ENCODE measurements at places on chromosomes 1 and 21. TPM values are rescaled to one million over a fixed set of nuclear protein-coding genes. Genes with fewer than 3 reads are reported as not detected.

- no peak for DNase-seq
- no peak overlapping the region for H3K27ac ChIP-seq
- no peak overlapping the region for H3K4me3 ChIP-seq
- peaks cover 4% of the 10 kb centered on the region for H3K4me1 ChIP-seq
- H3K27me3 ChIP-seq: peaks cover 2% of the 10 kb centered on the region
- no peaks in the 10 kb centered on the region for H3K36me3 ChIP-seq
These were observed 4.3 kb upstream of the PHLDA3 start for GRCh38 chr1:201473296-201473695.

GRCh38 chr1:51189421-51190073 lies 46.5 kb upstream of the RNF11 start:
- H3K36me3 ChIP-seq: no peaks in the 10 kb centered on the region
- DNase-seq: peak; percentile 39
- H3K27me3 ChIP-seq: no peaks in the 10 kb centered on the region
- H3K4me1 ChIP-seq: no peaks in the 10 kb centered on the region
- no peak overlapping the region for H3K27ac ChIP-seq

DNA sequence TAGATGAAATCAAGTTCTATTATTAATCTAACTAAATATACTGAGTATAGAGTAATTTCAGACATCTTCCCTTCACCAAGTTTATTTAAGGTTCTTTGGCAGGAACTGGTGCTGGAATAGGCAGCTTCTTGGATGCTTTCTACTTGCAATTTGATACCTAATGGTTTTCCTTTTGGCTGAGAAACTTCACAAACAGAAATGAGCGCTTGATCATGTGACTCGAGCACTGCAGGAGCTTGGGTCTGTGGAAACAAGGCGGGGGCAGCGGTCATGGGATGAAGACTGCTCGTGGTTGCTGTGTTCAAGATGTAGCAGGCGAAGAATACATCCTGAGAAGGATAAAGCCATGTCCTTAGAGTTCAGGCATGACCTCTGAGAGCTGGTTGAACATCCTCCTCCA lies 136.8 kb downstream of the PTPRC start:
- no peaks in the 10 kb centered on the region for H3K36me3 ChIP-seq
- no peaks in the 10 kb centered on the region for H3K27me3 ChIP-seq
- no peak for DNase-seq
- no peak overlapping the region for H3K4me3 ChIP-seq
- no peak overlapping the region for H3K27ac ChIP-seq

The KIF21B gene
- 1.9 TPM for total RNA-seq

DNA sequence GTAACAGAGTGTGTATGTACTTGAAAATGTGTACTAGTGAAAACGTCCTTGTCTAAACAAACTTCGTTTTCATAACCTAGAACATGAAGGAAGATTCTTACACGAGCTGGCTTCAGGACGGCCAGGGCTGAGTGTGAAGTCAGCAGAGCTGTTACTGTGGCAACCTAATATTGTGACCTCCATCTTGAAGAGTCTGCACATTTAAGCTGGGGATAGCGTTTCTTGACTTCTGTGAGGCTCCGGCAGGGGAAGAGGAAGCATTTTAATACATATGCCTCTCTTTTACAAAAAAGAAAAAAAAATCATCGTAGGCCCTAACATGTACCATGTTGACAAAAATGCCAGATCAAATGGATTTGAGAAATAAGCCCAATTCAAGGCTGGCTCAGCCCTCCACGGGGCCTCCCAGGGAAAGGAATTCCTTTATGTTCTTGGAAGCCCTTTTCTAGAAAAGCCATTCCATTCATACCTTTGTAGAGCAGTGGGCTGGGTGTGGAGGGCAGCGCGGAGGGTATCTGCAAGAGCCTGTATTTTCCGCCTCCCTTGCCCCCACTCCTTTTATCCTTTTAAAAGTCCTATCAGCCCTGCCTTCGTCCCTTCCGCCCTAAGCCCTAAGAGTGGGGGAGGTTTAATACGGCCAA lies 51.1 kb downstream of the SIM2 start:
- H3K27ac ChIP-seq: no peak overlapping the region
- H3K36me3 ChIP-seq: no peaks in the 10 kb centered on the region
- H3K27me3 ChIP-seq: no peaks in the 10 kb centered on the region
- H3K4me3 ChIP-seq: no peak overlapping the region
- no peak for DNase-seq

GRCh38 chr1:180777072-180777689 lies 135.5 kb upstream of the KIAA1614 start:
- H3K4me3 ChIP-seq: no peak overlapping the region
- no peaks in the 10 kb centered on the region for H3K27me3 ChIP-seq
- no peaks in the 10 kb centered on the region for H3K36me3 ChIP-seq
- no peak overlapping the region for H3K27ac ChIP-seq
- peaks cover 19% of the 10 kb centered on the region for H3K4me1 ChIP-seq
- DNase-seq: no peak

The GPR157 gene
- 1.3 TPM for total RNA-seq

DNA sequence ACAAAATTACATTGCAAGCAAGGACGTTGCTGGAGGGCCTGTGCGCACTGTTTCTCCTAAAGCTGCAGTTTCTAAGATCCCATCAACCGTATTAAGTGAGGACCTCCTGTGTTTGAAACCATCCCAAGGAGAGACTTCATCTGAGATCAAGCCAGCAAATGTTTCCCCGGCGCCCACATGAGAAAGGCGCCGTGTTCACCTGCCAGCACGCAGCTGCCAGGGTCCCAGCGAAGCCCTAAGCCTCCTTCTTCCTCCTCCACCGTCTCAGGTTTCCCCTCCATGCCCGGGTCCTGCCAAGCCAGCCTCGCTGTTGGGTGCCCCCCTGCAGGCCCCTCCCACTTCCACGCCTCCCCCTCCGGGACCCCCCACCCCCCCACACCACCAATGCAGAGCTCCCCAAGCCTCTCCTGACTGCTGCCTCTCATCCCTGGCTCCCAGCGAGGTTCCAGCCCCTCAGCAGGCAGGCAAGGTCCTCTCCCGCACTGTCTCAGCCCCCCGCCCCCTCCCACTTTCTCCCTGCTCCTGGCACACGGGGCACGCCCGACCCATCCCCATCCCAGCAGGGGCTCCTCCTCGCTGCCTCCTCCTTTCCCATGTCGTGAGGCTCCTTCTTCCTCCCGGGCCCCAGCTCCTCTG lies 8.6 kb upstream of the TFF1 start:
- H3K27me3 ChIP-seq: no peaks in the 10 kb centered on the region
- H3K36me3 ChIP-seq: no peaks in the 10 kb centered on the region
- no peak overlapping the region for H3K27ac ChIP-seq
- DNase-seq: no peak
- no peaks in the 10 kb centered on the region for H3K4me1 ChIP-seq

DNA sequence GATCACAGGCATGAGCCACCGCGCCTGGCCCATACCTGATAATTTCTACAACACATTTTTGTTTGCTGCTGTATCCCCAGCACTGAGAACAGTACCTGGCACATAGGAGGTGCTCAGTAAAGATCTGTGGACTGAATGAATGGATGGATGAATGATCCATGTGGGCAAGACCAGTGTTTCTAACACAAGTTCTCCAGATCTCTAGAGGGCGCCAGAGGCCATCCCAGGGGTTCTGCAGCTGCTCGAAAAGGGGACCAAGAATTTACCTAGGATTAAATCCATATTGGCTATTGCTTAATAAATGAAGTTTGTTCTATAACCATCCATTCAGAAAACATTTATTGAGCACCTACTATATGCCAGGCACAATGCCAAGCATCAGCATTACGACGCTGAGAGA lies 167.7 kb downstream of the ACTL8 start:
- H3K27ac ChIP-seq: no peak overlapping the region
- H3K4me1 ChIP-seq: no peaks in the 10 kb centered on the region
- H3K4me3 ChIP-seq: no peak overlapping the region
- H3K27me3 ChIP-seq: no peaks in the 10 kb centered on the region
- H3K36me3 ChIP-seq: no peaks in the 10 kb centered on the region

- peaks cover 5% of the 10 kb centered on the region for H3K4me1 ChIP-seq
- H3K4me3 ChIP-seq: no peak overlapping the region
- no peak for DNase-seq
- no peaks in the 10 kb centered on the region for H3K36me3 ChIP-seq
These were observed 5.7 kb downstream of the LRRC71 start for GRCh38 chr1:156926175-156926574.

The CYP2J2 gene
- total RNA-seq: 29.4 TPM

The NASP gene
- total RNA-seq: 74.9 TPM

GRCh38 chr1:204469304-204469703 lies 25.3 kb downstream of the PIK3C2B start:
- no peaks in the 10 kb centered on the region for H3K27me3 ChIP-seq
- no peak overlapping the region for H3K4me3 ChIP-seq
- H3K4me1 ChIP-seq: peaks cover under 1% of the 10 kb centered on the region
- H3K36me3 ChIP-seq: no peaks in the 10 kb centered on the region
- no peak overlapping the region for H3K27ac ChIP-seq

DNA sequence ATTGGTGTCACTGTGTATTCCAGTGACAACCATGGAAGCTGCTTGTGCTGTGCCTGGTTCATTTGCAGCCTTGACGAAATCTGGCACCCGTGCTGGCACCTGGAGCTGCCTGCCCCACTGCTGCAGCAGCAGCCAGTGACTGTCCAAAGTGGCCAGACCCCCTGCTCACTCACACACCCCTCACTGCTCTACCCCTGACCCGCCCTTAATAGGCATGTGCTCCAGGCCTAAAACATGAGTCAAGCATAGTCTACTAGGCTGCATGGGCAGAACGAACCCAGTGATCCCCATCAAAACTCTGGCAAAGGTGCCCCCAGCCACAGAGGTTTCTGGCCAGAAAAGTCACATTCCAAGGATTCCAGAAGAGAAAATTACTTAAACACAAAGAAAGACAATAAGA lies 7.7 kb downstream of the PRAMEF1 start:
- no peaks in the 10 kb centered on the region for H3K4me1 ChIP-seq
- H3K36me3 ChIP-seq: no peaks in the 10 kb centered on the region

The OLFML2B gene
- total RNA-seq: 0.84 TPM

The FTCD gene
- total RNA-seq: 178 TPM

The CD1B gene
- not detected for total RNA-seq

The TNNI3K gene
- total RNA-seq: 0.09 TPM

The SLC44A5 gene
- total RNA-seq: 1.1 TPM

The CNKSR1 gene
- 0.56 TPM for total RNA-seq
